ENCODE measurements at places on chromosomes 2 and 18.

- DNase-seq = no peak
Observed at GRCh38 chr2:73594251-73594650, 48.0 kb downstream of the NAT8 start.

GRCh38 chr2:19888831-19889230, 13.0 kb downstream of the TTC32 start:
- DNase-seq = no peak

- DNase-seq = no peak
Observed at GRCh38 chr2:199838399-199838798, 12.6 kb downstream of the FTCDNL1 start.

GRCh38 chr2:5845798-5846330, 153.7 kb downstream of the SOX11 start:
- DNase-seq = no peak

- no peak for DNase-seq
Observed at GRCh38 chr2:47833516-47833968, 50.6 kb downstream of the MSH6 start.

DNA sequence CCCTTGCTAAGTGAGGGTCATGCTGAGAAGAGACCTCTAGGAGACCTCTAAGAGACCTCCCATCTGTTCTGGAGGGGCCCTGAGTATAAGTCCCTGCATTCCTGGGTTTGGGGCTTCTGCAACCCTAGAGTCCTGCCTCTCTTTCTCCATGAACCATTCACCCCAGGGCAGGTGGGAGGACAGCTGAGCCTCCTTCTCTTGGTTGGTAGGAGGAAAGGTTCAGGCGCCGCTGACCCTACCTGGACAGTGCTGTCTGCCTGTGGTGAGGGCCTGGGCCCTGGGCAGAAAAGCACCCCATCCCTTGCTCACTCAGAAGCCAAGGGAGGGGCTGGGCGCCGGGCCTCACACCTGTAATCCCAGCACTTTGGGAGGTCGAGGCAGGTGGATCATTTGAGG, 604 bp upstream of the VIL1 start:
- no peak for DNase-seq

DNA sequence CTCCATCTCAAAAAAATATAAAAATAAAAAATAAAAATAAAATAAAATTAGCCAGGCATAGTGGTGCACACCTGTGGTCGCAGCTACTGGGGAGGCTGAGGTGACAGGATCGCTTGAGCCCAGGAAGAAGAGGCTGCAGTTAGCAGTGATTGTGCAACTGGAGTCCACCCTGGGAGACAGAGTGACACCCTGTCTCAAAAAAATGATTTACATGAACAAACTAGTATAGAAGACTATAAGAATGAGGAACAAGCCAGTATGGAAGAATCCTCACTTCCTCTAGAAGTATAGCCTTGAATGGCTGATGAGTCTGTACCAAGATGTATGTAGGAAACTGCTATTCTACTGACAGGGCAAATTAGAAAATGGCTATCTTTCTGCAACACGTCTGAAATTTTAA, 10.9 kb downstream of the YES1 start:
- DNase-seq = no peak

- DNase-seq = no peak
Observed at GRCh38 chr2:96205888-96206287, 2.7 kb downstream of the STARD7 start.

GRCh38 chr2:217383620-217384019, 523.8 kb upstream of the TNP1 start:
- no peak for DNase-seq

DNA sequence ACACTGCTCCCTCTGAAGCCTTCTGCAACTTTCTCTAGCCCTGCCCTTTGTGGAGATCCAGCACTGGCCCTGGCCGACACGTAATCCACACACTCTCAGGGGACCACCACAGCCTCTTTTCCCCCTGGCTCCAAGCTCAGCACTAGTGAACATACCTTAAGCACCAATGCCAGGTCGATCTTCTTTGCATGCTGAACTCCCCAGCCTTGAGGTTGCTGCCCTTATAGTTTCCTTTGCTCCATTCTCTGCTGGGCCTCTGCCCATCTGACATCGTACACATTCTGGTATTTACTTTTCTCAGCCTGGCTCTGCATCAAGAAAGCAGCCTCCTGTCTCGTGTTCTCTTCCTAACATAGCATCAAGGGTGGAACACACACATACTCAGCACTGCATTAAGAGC, 361.5 kb downstream of the LPIN1 start:
- peak; percentile 25 for DNase-seq

DNA sequence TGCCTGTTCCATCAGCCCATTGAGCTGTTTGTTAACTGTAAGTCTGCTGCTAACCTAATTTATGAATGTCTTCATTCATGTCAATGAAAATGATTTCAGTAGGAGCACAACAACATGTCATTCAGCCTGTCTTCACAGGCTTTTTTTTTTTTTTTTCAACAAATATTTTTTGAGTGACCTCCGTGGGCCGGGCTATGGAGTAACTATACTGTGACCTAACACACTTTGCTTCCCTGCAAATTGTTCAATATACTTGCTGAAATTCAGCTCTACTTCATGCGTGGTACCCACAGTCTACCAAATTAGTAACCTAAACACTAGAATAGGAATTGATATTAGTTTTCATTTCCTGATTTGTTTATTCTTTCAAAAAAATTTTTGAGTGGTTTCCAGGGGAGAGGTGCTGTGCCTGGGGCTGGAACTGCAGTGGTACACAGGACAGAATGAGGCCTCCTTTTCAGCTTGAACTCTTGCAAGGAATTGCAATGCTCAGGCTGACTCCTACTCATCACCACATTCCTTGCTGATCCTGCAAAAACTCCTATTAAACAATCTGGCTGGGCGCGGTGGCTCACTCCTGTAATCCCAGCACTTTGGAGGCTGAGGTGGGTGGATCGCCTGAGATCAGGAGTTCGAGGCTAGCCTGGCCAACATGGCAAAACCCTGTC, 87.1 kb downstream of the CDH20 start:
- DNase-seq = no peak

DNA sequence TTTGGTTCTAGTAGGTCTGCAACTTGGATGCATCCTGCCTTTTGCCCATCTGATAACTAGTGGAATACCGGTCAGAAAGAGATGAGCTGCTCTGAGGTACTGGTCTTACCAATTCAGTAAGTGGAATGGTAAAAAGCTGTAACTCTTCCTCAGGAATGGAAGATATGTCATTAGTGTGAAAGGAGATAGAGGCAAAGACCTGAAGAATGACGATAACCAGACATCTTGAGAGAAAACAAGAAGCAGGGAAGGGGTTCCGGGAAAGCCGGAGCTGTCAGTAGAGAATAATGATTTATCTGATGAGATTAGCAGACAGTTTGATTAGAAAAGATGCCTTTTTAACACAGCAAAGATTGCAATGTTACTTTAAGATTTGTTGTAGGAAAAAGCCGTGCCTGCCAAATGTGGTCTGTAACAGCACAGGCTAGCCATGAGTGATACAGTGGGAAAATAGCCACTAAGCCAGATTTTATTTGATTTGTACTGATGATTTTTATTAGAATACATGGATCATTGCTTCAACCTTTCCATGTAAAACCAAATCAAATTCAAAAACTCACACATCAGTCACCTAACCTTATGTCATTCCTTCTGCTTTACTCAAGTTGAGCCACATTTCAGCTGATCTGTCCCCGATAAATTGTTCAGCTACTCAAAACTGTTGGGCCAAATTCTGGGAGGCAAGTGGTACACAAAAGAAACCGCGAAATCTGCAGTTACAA, 110.0 kb downstream of the TCF4 start:
- no peak for DNase-seq

GRCh38 chr2:172458561-172459124, 31.3 kb downstream of the ITGA6 start:
- DNase-seq = no peak

- DNase-seq = no peak
Observed at GRCh38 chr18:40469316-40469715, 1485.7 kb upstream of the PIK3C3 start.

- DNase-seq = peak; percentile 64
Observed at GRCh38 chr2:190069936-190070696, 7.6 kb upstream of the MSTN start.

GRCh38 chr18:50859793-50860555, 18.9 kb upstream of the ME2 start:
- no peak for DNase-seq

GRCh38 chr2:149167941-149168340, 129.4 kb downstream of the LYPD6B start:
- no peak for DNase-seq

- DNase-seq = no peak
Observed at GRCh38 chr2:112597537-112598322, 13.3 kb downstream of the CHCHD5 start.

DNA sequence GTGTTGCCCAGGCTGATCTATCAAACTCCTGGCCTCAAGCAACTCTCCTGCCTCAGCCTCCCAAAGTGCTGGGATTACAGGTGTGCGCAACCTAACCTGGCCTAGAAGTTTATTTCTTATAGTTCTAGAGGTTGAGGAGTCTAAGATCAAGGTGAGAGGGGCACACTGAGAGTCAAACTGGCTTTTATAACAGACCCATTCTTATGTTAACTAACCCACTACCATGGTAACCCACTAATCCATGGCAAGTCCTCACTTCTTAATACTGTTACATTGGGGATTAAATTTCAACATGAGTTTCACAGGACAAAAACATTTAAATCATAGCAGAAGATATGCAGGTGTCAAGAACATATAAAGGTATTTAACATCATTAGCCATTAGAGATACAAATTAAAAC, 50.6 kb downstream of the MDH1 start:
- no peak for DNase-seq

- DNase-seq = no peak
Observed at GRCh38 chr2:99729104-99730025, 239.5 kb upstream of the REV1 start.

DNA sequence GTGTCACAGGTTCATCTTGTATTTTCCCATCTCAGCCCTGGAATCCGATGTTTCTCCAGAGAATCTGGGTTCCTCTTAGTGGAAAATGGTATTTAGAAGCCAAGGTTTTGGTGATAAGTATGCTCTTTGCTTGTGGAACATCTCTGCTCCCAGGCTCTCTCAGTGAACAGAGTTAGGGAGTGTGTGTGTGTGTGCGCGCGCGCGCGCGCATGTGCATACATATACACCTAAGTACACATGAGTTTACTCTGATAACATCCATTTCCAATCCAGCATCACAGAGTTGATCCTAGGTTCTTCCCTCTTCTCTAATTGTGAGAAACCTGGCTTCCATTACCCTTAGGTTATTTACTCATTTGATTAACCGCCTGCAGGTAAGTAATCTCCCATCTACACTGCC, 41.7 kb downstream of the ABCG8 start:
- no peak for DNase-seq

DNA sequence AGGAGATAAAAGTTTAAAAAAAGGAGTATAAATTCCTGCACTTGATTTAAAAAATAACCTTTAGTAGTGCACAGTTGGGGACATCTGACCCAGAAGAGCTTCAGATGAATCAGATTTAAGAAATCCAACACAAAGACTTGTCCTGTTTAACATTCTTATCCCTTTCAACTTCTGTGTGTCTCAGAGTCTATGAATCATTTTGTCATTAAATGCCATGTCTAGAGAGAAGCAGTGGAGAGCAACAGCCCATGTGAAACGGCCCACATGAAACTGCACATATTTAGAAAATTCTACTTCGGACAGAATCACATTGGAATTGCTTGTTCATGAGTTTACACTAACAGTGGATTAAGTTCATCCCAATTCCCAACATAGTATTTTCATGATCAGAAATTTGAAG, 278.6 kb downstream of the SLC8A1 start:
- no peak for DNase-seq

GRCh38 chr2:95300450-95300849, 3.3 kb downstream of the KCNIP3 start:
- no peak for DNase-seq

DNA sequence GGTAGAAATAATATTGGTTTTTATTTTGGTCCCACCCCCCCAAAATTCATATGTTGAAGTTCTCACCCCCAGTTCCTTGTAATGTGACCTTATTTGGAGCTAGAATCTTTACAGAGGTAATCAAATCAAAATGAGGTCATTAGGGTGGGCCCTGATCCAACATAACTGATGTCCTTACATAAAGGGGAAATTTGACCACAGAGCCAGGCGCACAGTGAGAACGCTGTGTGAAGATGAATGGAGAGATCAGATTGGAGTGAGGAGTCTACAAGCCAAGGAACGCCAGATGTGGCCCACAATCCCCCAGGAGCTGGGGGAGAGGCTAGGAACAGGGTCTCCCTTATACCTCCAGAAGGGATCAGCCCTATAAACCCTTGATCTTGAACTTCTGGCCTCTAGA, 31.6 kb upstream of the TRIB2 start:
- DNase-seq = no peak

DNA sequence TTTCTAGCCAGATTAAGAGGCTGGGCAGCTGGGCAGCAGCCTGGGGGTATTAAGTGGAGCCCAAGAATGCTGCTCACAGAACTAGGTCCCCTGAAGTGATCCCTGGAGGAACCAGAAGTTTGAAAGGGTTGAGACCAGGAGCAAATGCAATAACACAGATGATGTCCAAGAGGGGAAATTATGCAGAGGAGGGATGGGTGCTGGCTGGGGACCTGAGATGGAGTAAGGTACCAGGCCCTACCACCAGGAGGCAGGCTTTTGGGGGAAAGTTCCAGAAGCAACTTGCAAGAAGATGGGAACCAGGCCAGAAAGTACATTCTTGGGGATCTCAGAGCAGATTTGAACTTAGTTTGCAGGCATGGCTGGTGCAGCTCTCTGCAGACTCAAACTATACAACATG, 175.1 kb downstream of the NCK2 start:
- no peak for DNase-seq

GRCh38 chr2:75632813-75633212, 13.8 kb upstream of the MRPL19 start:
- no peak for DNase-seq

DNA sequence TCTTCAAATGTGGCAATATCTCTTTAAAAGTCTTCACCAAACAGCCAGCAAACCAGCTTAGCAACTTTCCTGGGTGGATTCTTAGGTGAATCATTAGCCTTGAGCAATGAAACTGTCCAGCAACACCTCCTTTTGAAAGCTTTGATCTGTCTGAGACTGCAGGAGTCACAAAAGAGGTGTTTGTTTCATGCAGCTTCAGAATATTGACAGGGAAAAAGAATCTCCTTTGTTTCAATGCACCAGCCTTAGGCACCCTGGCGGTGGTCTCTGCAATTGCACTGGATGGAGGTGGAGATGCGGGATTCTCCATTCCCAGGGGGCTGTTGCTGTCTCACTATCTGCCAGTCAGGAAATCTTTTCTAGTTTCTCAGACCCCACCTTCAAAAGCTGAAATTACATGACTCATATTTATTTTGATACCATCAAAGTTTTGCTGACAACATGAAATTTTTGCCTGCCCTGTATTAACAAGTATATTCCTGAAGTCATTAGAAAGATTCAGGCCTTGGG, 76.0 kb upstream of the DSG1 start:
- peak; percentile 44 for DNase-seq

GRCh38 chr2:8495189-8495989, 186.5 kb upstream of the ID2 start:
- DNase-seq = peak; percentile 45
